Brain (organoid and tissue), 16 donors: ENCODE measurements at places on chromosomes 6 and 20.

DNA sequence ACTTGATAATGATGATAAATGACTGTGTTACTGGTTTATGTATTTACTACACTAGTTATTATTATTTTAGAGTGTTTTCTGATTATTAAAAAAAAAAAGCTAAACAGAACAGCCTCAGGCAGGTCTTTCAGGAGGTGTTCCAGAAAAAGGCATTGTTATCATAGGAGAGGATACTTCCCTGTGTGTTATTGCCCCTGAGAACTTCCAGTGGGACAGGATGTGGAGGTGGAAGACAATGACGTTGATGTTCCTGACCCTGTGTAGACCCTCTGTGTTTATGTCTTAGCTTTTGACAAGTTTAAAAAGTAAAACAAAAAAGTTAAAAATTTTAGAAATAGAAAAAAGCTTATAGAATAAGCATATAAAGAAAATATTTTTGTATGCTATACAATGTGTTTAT, 49.1 kb downstream of the NCOA7 start:
- no peak for DNase-seq

- no peak for DNase-seq
Measured at GRCh38 chr6:11601776-11602605, 64.4 kb downstream of the TMEM170B start.

GRCh38 chr6:70310063-70310694, 7.3 kb upstream of the COL9A1 start:
- DNase-seq: peak; percentile 80

DNA sequence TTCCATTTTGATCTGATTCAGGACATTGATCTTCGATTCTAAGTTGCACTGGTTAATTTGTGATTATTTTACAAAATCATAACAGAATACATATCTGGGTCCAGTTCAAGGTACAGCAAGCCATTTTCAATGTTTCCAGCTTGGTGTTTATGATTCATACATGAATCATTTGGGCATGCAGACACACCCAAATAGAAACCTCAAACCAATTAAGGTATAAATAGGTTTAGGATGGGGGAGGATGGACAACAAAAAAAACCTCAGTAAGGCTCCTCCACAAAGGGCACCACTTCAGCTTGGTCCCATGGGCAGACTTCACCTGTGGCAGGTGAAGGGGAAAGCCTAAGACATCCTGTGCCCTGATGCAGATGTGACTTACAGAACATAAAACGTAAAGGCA, 192.7 kb downstream of the KHDC1L start:
- DNase-seq: no peak

- no peak for DNase-seq
Measured at GRCh38 chr6:67200626-67201403, 1434.3 kb upstream of the ADGRB3 start.

DNA sequence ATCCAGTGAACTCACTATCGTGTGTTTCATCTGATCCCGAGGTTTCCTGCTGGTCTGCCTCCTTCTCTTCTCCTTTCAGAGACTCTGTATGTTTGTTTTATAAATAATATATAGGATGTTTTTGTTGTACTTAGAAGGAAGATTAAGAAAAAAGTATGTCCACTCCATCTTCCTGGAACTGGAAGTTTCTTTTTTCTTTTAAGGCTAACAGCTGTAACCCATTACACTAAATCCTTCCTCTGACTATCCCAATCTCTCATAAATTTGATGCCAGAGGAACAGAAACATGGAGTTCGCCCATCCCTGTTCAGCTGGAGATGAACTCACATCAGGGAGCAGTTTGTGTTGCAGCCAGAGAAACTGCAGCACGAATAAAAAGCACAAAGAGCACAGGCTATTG, 20.7 kb downstream of the RIPK1 start:
- no peak for DNase-seq

DNA sequence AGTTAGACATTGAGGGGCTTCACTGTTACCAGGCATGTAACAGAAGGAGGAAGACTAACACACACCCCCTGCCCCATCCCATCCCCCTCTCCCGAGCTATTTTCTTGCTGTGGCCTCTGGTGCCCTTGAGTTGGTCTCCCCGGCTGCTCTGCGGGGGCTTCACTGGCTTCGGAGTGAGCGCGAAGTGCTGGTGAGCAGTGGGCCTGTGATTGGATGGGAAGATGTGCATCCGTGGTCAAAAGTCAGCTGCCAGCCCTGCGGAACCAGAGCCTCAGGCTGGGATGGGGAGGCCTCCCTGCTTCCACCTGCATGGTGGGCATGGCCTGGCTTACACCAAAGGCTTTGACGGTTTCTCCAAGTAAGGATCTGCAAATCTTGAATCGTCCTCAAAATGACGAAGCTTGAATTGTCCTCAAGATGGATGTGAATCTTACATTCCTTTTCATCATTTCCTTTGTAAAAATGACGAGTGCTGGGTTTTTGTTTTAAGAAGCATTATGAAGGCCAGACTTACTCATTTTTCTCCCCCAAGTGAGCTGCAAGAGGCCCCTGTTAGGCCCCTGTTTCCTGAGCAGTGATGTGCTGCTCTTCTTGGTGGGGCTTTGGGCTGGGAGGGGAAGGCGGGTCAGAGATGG, 23.7 kb downstream of the SPATA2 start:
- DNase-seq: no peak

DNA sequence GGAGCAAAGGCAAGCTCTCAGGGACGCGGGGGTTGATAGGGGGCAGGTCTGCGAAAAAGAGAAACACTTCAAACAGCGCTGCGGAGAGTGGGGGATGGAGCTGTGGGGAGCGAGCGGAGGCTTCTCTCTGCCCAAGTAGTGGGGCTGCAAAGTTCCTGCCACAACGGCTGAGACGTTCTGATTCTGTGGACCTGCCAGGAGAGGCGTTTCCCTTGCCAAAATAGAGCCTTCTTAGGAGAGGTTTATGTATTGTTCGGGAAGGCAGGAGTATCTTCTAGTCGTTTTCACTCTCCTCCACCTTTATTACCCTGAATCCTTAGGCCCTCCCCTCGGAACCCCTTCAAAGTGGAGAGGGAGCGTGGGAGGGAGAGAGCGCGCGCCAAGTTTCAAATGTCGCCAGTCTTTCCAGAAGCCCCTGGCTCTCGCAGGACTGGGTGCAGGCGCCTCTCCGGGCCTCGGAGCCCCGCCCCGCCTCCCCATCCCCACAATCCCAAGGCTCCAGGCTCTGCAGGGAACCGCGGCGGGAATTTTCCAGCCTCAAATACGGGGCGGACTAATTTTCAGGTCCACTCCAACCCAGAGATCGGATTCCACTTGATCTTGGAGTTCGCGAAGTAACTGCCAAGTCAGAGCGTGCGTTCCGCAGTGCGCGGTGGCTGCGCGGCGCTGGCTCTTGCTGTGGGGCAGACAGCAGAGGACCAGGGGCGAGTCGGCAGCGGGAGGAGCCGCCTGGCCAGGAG, 10.0 kb upstream of the POU3F2 start:
- peak; percentile 74 for DNase-seq

DNA sequence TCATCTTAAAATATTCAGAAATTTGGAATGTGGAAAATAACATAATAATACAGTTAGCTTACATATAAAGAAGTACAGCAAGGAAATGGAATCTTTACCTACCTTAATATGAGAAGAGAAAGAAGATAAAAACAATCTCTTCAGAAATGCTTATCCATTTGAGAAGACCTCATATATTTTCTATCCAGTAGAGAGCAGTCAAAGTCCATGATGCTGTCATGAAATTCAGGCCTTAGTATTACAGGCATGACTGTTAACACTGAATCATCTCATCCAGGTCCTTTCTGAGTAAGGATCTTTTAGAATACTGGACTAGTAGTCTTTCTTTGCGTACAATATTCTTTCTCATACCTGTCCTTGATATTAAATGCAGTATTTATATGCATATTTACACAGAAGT, 713.4 kb downstream of the CD109 start:
- DNase-seq: peak; percentile 65

DNA sequence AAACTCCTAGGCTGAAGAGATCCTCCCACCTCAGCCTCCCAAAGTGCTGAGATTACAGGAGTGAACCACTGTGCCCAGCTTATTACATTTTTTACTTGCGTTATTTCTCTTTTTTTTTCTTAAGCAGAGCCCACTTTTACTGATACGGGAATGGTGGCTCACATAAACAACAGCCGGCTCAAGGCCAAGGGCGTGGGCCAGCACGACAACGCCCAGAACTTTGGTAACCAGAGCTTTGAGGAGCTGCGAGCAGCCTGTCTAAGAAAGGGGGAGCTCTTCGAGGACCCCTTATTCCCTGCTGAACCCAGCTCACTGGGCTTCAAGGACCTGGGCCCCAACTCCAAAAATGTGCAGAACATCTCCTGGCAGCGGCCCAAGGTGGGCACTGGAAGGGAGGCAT, 10.5 kb downstream of the CAPN11 start:
- no peak for DNase-seq

DNA sequence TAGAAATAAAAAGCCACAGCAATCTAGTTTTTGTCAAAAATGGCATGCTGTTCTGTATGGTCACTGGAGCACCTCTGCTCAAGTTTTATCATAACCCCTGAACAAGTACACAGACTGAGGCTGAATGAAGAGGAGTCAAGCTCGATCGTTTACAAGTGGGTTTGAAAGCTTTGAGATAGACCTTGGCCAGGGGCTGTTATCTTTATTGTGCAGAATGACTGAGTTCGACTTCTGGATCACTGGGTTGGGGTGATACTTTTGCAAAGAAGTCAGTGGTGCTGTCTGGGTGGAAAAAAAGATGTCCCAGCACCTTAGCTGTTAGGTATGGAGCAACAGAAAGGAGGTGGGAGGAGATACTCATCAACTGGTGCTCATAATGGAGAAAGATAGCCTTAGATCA, 446.0 kb downstream of the HACE1 start:
- no peak for DNase-seq

- DNase-seq: no peak
Measured at GRCh38 chr6:80541181-80541580, 434.7 kb downstream of the BCKDHB start.

DNA sequence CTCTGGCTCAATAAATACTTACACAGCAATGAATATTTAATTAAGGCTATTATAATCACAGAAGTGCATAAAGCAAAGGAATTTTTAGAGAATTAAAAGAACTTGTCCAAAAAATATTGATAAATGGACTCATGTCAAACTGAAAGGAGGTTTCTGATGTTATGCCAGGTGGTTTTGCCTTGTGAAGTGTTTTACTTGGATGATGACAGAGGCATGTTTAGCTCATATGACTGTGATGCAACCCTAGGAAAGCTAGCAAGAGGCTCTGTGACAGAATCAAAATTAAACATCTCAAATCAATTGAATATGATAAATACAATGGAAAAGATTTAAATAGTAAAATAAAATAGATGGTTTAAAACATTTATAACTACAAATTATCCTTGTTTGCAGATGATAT, 137.3 kb downstream of the TMEM200A start:
- no peak for DNase-seq

- no peak for DNase-seq
Measured at GRCh38 chr6:43306086-43306485, 2.5 kb downstream of the CRIP3 start.

- DNase-seq: no peak
Measured at GRCh38 chr6:90021711-90022110, 127.4 kb downstream of the GJA10 start.

GRCh38 chr6:159184559-159184958, 15.4 kb downstream of the FNDC1 start:
- no peak for DNase-seq

GRCh38 chr6:44257753-44258324, 511 bp upstream of the SLC35B2 start:
- DNase-seq: no peak

- no peak for DNase-seq
Measured at GRCh38 chr6:43278524-43279078, 19.5 kb upstream of the SLC22A7 start.

GRCh38 chr20:40880729-40881109, 147.9 kb upstream of the TOP1 start:
- no peak for DNase-seq

DNA sequence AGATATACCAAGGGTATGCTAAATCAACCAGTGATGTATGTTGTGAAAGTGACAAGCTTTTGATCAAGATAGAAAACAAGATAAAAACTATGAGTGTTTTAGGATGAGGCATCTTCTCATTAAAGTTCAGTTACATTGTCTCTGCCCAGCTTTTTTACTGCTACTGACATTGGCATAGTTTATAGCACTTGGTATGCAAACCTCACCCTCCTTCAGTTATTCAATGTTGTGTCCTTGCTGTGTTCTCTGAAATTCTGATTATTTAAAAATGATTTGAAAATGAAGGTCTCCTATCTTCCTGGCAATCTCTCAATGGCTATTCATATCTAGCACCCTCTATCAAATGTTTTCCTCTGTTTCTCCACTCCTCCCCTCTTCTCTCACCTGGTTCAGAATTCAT, 6.7 kb upstream of the MYLIP start:
- DNase-seq: no peak

DNA sequence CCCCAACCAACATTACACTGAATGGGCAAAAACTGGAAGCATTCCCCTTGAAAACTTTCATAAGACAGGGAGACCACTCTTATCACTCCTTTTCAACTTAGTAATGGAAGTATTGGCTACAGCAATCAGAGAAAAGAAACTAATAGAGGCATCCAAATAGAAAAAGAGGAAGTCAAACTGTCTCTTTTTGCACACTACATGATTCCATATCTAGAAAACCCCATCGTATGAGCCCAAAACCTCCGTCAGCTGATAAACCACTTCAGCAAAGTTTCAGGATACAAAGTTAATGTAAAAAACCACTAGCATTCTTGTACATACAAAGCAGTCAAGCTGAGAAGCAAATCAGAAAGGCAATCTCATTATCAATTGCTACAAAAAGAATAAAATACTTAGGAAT, 580.4 kb upstream of the PTCHD4 start:
- DNase-seq: no peak

DNA sequence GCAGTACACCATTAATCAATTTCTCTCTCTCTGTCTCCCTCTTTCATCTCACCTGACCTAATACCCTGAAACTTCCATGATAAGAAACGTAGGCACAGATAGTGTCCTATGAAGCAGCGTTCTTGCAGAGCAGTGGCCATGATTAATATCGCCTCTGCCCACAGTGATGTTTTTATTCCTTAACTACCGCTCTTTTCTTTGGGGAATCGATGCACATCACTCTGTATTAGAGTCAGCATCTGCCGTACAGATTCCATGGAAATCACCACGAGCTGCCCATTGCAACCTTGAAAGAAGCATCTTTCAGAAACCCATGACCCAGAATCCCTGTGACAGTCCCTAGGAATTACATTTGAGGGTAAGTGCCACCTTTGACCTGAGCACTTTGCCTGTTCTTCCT, 152.0 kb upstream of the ECI2 start:
- peak; percentile 84 for DNase-seq

DNA sequence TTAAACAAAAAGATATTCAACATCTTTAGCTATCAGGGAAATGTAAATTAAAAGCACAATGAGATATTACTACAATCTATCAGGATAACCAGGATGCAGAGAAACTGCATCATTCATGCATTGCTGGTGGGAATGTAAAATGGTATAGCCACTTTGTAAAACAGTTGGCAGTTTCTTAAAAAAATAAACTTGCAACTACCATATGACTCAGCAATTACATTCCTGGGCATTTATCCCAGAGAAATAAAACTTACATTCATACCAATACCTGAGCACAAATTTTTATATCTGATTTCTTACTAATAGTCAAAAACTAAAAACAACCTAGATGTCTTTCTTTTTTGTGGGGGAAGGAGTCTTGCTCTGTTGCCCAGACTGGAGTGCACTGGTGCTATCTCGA, 190.3 kb upstream of the TAB2 start:
- no peak for DNase-seq

- DNase-seq: no peak
Measured at GRCh38 chr20:45090481-45090880, 10.4 kb downstream of the KCNS1 start.
